Right renal pelvis (tissue), 4 donors: ENCODE measurements at places on chromosomes 2 and 18. TPM values are rescaled to one million over a fixed set of nuclear protein-coding genes. Genes with fewer than 3 reads are reported as not detected.

OBSL1 gene
- polyA plus RNA-seq, result 122 TPM

DNA sequence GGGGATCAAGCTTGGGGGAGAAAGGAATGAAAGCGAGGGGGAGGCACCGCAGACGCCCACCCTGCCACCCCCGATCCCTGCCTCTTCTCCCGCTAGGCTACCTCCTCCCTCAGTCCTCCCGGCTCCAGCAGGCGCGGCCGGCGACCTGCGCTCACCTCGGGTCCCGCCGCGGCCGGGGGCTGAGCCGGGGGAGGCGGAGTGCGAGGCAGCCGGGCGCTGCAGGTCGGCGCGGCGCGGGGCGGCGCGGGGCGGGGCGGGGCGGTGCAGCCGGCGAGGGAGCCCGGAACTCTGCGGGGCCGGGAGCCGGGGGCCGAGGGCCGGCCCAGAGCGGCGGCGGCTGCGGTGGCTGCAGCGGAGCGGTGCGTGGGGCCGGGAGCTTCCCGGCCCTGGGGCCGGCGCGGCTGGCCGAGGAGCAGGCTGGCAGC lies 477 bp downstream of the ACVR1 start:
- peak; percentile 28 for DNase-seq

DNA sequence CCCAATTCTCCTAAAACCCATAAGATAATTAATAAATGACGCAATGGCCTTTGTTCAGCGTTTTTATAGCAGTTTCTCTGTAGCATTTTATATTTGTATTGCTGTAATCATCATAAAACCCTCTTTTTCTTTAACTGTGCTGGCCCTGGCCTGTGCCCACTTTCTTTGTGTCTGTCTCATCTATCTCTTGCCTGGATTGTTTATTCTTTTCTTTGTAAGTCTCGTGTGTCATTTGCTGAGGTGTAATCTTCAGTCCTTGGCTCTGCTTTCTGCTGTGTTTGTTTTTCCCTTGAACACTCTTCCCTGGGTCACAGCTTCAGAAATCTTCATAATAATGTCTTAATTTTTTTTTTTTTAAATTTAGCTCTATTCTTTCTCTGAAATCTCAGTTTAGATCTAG lies 525.8 kb upstream of the LINC00305 start:
- no peak for DNase-seq

RTP5 gene
- not detected for polyA plus RNA-seq

DNA sequence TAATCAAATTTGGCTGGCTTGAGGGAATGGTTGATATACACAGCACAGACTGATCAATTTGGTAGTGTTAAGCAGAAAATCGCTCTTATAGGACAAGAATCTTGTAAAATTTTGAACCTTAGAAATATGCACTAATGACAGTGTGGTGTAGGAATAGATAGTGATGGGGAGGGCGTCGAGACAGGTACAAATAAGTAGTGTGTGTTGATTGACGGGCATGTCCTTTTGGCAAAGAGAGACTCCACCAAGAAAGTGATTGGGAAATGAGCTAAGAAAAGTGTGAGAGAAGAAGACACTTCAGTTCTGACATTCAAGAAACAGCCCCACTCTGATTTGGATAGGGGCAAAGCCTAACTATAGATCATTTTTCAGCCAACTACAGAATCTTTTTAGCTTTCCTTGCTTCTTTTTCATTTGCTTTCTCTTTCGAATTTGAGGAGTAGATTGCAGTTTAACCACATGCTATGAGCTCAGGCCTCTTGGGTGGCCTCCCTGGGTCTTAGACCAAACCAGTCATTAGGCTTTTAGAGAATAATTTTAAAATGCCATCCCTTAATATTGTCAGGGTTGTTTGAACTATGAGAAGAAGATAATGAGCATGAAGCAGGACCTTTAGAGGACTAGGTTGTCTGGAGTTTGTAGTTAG lies 127.1 kb downstream of the CERS6 start:
- DNase-seq, result no peak

DNA sequence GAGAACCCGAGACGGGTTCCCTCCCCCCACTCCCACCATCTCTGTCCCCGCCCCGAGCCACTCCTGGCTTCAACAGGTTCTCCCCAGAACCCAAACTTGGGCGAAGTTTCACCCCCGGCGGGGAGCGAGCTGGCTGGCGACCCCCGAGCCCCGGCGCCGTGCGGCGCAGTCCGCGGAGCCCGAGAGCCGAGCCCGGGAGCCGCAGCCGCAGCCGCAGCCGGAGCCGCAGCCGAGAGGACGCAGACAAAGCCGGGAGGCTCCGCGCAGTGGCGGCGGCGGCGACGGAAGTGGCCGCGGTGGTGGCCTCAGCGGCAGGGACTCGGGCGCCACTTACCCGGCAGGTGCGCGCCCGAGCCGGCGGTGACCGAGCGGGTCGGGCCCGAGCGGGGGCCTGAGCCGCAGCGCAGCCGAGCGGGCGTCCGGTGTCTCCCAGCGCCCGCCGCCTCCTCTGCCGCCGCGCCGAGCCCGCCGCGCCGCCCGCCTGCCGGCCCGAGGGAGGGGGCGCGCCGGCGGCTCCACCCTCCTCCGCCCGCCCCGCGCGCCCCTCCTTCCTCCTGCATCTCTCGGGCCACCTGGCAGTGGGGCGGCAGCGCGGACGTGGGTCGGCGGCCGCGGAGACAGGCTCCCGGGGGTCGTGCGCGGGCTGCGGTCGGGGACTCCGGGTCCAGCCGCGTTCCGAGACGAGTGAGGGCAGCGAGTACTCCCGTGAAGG lies at the start of gene ECEL1:
Gene ECEL1, minus strand, starts transcription at position 450 of the 712 bp plus-strand sequence. CDS start 1,181 bp downstream, outside the sequence.
- DNase-seq, result no peak

DSG4 gene
- 0.03 TPM for polyA plus RNA-seq

SLC4A1AP gene
- 32.2 TPM for polyA plus RNA-seq

GALR1 gene
- 0.10 TPM for polyA plus RNA-seq

- no peak for DNase-seq
These were observed 220.2 kb upstream of the SMAD7 start for GRCh38 chr18:49170925-49171505.

DNA sequence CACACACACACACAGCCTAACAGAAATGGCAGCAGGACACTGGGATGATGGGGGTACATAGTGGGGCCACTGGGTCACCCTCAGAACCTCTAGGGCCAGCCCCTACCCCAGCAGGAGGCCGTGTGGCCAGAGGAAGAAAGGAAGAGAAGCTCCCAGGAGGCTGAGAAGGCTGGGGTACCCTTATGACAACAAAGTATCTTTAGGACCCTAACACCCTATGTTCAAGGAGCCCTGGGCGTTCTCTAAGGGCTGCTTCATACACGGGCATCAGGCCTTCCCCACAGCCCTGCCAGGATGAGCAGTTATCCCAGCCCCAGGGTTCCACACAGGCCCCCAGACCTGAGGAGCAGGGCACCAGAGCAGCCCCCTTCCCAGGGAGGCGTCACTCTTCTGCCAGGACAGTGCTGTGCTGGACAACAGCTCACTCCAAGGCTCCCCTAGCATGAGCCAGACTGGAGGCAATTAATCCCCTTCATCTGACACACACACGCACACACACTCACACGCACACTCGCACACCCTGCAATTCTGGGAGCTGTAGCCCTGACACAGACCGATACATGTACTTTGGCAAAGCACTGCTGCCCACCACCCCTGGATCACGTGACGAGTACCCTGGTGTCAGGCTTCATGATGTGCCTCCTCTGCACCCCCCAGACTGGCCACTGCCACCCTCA lies 163.6 kb downstream of the TNS1 start:
- DNase-seq, result no peak

DNA sequence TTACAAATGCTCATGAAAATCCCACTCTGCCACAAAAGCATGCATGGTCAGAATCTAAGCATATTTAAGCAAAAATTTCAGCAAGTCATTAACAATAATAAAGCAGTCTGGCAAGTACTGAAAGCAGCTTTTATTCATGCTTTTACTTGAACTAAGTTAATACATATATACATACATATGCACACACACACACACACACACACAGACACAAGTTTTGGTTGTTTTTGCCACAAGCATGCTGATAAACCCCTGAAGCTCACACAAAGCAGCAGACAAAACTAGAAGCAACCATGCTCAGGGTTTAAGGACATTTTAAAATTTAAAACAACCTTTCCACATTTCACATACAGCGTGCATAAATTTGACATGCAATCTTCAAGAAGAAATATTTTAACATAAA lies 819.1 kb upstream of the FSHR start:
- DNase-seq, result no peak

DNAJC5G gene
- polyA plus RNA-seq, result 0.75 TPM

GRCh38 chr18:14144628-14144895 lies 12.3 kb upstream of the ZNF519 start:
- no peak for DNase-seq

NR4A2 gene
- 0.67 TPM for polyA plus RNA-seq

BCL11A gene
- polyA plus RNA-seq, result 13.1 TPM

RGPD8 gene
- polyA plus RNA-seq, result 3.6 TPM

DNA sequence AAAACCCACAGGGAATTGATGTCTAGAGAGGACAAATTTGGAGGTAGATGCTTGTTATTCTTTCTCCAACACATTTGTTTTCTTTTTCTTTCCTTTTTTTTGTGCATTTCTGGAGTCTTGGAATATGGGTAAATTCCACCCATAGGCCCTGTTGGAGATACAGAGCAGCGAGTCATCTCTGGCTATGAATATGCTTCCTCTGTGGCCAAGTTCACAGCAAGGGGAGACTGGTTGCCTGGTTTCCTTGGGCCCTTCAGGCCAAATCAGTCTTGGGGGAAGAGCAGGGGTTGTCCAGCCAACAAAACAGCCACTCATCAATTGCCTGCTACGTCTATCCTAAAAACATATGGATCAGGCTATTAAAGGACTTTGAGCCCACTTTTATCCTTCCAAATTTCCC lies 27.5 kb downstream of the SP100 start:
- DNase-seq, result no peak

CPLX4 gene
- polyA plus RNA-seq, result 0.09 TPM

DNA sequence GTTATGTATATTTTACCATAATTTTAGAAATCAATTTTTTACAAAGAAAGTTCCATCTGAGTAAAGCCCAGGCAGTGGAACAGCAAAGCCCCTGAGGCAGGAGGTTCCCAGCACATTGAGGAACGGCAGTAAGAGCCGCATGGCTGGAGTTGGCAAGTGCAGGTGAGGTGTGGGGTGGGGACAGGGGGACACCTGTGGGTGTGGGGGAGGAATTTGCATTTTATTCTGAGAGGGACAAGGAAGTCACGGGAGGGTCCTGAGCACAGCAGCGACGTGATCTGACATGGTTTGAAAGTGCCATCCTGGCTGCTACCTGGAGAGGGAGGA lies 16.1 kb upstream of the ADI1 start:
- no peak for DNase-seq

GRCh38 chr18:79681484-79682387 lies 2.1 kb downstream of the CTDP1 start:
- DNase-seq, result no peak
